ENCODE measurements at places on chromosomes 2 and 18. TPM values are rescaled to one million over a fixed set of nuclear protein-coding genes. Genes with fewer than 3 reads are reported as not detected.

ABHD1 gene
- total RNA-seq, result not detected

DNA sequence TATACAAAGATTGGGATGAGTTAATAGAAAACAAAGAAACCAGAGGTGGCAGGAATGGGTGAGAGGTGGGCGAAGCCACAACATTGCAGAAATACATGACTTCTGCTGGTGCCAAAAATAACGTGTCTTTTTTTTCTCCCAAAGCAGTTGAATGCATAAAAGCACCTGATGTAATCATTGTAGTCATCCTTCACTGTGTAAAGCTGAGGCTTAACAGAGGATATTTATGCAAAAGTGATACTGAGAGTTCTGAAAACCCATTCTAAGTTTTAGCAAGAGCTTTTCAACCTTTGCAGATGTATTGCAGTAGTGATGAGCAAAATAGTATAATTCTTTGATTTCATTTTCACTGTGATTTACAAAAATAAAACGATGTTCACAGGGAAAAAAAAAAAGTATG lies 173.0 kb downstream of the PTGR3 start:
- DNase-seq, result no peak

- no peak for DNase-seq
Observed at GRCh38 chr18:73924307-73924706, 223.3 kb downstream of the FBXO15 start.

- DNase-seq, result peak; percentile 99
Observed at GRCh38 chr2:43075054-43075593, 151.3 kb downstream of the ZFP36L2 start.

DNA sequence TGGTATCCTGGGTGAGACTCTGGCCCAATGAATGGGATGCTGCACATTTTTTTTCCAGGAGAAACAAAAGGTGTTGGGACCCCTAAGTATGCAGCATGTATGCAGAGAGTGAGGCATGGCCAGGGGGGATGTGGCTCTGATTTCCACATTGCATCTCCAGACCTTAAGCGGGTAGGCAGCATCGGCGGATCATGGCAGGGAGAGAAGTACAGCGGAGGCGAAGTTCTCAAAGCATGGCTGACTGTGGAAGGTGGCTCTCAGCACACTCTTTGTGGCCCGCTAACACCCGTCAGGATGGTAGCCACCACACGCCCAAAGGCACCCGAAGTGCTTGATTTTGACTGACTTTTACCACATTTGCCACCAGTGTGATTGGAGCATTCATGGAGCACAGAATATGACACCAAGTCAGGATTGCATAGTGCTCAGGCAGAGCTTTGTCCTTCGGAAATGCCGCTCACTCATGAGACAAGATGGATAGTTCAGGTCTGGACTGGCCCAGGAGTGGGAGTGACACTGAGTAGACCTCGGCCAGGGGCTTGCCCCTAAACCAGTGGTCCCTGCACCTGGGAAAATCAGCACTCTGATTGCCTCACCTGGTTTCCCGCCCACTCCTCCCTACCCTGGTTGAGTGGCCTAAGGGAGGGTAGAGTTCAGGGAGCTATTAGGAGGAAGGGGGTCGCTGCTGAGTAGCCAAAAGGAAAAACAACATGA lies 14.2 kb downstream of the INPP4A start:
- no peak for DNase-seq

- peak; percentile 62 for DNase-seq
Observed at GRCh38 chr2:173448938-173449471, 94.3 kb downstream of the CDCA7 start.

- DNase-seq, result peak; percentile 52
Observed at GRCh38 chr2:55616551-55617174, 759 bp downstream of the PPP4R3B start.

GRCh38 chr2:121649149-121649595 lies at the start of gene CLASP1:
CLASP1 (minus strand) TSS chr2:121649462; CDS start chr2:121605895, 43,567 bp downstream.
- DNase-seq, result no peak

SLC19A3 gene
- total RNA-seq, result 0.14 TPM

GRCh38 chr2:215912299-215912842 lies 101.0 kb downstream of the MREG start:
- DNase-seq, result no peak

GRCh38 chr18:66971960-66972359 lies 368.1 kb upstream of the CDH19 start:
- no peak for DNase-seq

DNA sequence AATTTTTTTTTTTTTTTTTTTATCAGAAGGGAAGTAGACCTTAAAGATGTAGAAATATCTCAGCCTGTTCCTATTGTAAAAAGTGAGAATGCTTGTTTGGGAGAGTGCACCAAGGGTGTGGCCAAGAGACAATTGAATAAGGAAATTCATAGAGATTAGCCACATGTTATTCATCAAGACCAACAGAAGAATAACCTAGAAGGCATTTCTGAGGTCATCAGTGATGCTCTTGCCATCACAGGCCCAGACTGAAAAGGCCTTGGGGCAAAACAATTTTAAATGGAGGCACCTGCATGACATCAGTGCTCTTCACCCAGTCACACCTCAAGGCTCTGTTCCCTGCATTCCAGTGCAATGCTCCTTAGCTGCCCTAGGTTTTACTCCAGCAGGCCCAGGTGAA lies 2043.3 kb upstream of the PIK3C3 start:
- DNase-seq, result no peak

ELAC1 gene
- 7.6 TPM for total RNA-seq

DNA sequence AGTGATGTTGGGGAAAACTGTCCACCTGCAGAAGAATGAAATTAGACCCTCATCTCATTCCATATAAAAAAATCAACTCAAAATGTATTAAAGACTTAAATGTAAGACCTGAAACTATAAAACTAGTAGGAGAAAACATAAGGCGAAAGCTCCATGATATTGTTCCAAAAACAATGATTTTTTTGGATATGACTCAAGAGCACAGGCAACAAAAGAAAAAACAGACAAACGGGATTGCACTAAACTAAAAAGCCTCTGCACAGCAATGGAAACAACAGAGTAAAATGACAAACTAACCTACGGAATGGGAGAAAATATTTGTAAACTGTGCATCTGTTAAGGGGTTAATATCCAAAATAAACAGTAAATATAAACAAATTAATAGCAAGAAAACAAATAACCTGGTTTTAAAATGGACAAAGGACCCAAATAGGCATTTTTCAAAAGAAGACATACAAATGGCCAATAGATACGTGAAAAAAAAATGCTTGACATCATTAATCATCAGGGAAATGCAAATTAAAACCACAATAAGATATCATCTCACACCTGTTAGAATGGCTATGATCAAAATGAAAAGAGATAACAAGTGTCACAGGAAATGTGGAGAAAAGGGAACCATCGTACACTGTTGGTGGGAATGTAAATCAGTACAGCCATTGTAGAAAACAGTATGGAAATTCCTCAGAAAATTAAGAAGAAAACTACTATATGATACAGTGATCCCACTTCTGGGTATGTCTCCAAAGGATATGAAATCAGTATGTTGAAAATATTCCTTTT lies 26.6 kb downstream of the LRRFIP1 start:
- no peak for DNase-seq

- no peak for DNase-seq
Observed at GRCh38 chr2:239323447-239323846, 77.4 kb downstream of the HDAC4 start.

DNA sequence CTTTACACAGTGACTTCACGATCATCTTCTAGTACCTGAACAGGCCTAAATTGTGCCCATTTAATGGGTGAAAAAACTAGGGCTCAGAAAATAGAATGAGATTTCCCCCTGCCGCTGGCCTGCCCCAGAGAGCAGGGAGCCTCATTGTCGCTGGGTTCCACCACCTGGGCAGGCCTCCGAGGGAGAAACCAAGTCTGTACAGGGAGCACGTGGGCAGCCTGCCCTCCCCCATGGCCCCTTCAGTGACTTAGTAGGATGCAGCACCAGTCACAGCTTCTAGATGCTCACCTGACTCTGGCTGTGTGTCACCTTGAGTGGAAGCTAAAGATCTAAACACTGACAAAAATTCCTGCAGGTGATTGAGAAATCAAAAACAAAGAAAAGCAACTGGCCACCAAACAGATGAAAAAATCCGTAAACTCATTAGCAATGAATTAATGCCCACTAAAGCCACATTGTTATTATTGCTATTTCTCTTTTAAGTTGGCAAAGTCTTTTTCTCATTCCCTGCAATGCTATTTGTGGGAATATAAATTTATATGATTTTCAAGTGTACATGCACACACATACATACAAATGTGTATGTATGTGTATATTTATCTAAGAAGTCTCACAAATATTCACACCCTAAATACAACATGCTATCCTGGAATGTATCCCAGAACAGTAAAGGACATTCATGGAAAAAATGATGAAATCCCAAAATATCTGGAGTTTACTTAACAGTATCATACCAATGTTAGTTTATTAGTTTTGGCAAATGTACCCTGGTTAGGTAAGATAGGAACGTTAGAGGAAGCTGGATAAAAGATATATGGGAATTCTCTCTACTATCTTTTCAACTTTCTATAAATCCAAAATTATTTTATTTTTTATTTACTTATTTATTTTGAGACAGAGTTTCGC lies 18.7 kb upstream of the ASPRV1 start:
- peak; percentile 35 for DNase-seq

DNA sequence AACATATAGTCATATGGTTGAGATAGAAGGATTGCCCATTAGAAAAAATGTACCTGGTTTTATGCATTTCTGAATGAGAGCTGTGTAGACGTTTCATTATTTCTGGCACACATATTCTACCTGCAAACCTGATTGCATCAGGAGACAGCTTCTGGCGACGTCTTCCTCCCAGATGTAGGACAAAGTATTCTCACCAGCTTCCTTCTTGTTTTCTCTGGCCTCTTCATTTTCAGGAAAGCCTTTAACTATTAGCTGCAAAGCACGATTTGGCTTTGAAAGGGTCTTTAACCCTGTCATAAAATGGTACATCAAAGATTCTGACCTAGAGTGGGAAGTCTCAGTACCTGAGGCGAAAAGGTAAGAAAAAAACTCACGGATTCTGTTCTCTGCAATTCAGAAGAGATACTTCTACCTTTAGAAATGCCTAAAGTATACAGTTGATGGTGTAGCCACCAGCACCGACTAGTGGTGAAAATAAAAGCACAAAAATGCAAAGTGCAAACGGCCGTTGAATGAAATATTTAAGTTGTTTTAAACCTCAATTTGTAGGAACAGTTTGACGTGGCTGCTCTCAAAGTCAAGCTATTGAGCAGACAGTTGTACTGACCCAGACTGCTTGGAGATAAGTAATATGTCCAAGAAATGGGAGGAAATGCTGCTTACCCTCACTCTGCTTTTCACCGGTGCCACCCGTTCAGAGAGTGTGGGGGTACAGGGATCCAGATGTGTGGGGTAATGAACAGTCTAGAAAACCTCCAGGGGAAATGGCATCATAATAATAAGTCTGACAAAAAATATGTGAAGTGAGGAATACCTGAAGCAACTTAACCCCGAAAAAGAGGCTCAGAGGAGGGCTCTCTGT lies 20.2 kb downstream of the IL18RAP start:
- peak; percentile 8 for DNase-seq

- no peak for DNase-seq
Observed at GRCh38 chr2:128642316-128642715, 323.6 kb upstream of the HS6ST1 start.

RGPD3 gene
- 0.10 TPM for total RNA-seq

DNA sequence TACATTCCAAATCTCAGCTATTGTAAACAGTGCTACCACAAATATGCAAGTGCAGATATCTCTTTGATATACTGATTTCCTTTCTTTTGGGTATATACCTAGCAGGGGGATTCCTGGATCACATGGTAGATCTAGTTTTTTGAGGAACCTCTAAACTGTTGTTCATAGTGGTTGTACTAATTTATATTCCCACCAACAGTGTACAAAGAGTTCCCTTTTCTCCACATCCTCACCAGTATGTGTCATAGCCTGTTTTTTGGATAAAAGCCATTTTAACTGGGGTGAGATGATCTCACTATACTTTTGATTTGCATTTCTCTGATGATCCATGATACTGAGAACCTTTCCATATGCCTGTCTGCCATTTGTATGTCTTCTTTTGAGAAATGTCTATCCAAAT lies 6.3 kb upstream of the CCNT2 start:
- peak; percentile 47 for DNase-seq

GAL3ST2 gene
- total RNA-seq, result not detected

DNA sequence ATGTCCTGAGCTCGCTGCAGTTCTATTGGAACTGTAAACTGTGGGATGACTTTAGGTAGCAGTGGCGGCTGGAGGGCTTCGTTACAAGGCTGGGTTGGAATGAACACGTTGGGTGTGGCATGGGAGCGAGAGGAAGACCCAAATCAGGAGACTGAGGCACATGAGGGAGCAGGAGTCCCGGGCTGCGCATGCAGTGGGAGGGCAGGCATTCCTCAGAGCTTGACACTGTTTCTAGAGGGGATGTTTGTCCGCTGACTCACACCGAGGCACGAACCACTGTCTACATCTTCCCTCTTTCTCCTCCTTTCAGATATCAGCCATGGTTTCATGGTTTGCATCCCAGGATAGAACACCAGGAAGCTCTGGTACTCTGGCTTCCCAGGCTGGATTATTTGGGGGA lies 40.6 kb upstream of the LAMA1 start:
- DNase-seq, result peak; percentile 82

- no peak for DNase-seq
Observed at GRCh38 chr2:64202206-64202845, 58.1 kb upstream of the PELI1 start.

GRCh38 chr2:3779496-3780049 lies 76.2 kb downstream of the DCDC2C start:
- no peak for DNase-seq

ST3GAL5 gene
- 28.2 TPM for total RNA-seq

HOXD1 gene
- total RNA-seq, result not detected

GRCh38 chr2:107721586-107721985 lies 105.1 kb upstream of the RGPD4 start:
- DNase-seq, result no peak

ST6GAL2 gene
- total RNA-seq, result 120 TPM

- DNase-seq, result no peak
Observed at GRCh38 chr2:11861044-11861443, 114.6 kb downstream of the LPIN1 start.

- DNase-seq, result no peak
Observed at GRCh38 chr2:96108541-96109360, 7.6 kb downstream of the ADRA2B start.

DNA sequence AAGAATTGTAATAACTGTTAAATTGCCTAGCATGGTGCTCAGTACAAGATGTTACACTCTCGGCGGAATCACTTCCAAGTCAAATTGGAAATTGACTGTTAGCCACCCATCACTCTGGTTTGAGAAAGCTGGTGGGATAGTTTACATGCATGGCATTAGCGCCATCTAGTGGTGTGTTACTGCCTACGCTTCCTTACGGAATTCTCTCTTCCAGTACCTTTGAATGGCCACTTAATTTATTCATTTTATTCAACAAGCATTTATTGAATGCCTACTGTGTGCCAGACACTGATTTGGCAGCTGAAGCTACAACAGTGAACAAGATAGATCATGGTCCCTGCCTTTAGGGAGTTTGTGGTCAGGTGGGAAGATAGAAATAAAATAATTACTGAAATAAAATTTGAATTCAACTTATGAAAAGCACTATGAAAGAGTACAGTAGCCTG lies 171.2 kb downstream of the TMEM247 start:
- peak; percentile 62 for DNase-seq

SKOR2 gene
- total RNA-seq, result not detected

- DNase-seq, result no peak
Observed at GRCh38 chr18:30132959-30133358, 909.6 kb downstream of the DSC3 start.

GRCh38 chr2:188364033-188364630 lies 72.5 kb downstream of the GULP1 start:
- DNase-seq, result no peak

GRCh38 chr2:23420840-23421476 lies 36.0 kb downstream of the KLHL29 start:
- no peak for DNase-seq

All from astrocyte (in vitro differentiated cells and primary cell).